Urothelium cell line (cell line): ENCODE measurements at places on chromosomes 7 and 10.

DNA sequence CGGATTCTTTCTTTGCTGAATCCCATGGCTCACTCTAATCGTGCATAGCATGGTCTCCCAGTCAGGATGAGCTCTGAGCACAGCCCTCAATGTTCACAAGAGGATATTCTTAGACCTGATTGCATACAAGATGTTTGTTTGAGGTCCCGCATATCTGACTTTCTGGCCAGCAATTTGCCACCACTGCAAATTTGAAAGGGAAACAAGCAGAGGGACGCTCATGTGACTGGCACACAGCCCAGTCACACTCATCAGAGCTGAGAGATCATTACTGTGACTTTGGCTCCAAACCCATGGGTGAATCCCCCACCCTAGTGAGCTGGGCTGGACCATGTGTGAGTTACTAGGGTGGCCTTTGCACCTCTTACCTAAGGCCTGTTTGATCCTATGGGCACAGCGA is 9.9 kb downstream of the TAS2R41 start:
- DNase-seq = no peak

DNA sequence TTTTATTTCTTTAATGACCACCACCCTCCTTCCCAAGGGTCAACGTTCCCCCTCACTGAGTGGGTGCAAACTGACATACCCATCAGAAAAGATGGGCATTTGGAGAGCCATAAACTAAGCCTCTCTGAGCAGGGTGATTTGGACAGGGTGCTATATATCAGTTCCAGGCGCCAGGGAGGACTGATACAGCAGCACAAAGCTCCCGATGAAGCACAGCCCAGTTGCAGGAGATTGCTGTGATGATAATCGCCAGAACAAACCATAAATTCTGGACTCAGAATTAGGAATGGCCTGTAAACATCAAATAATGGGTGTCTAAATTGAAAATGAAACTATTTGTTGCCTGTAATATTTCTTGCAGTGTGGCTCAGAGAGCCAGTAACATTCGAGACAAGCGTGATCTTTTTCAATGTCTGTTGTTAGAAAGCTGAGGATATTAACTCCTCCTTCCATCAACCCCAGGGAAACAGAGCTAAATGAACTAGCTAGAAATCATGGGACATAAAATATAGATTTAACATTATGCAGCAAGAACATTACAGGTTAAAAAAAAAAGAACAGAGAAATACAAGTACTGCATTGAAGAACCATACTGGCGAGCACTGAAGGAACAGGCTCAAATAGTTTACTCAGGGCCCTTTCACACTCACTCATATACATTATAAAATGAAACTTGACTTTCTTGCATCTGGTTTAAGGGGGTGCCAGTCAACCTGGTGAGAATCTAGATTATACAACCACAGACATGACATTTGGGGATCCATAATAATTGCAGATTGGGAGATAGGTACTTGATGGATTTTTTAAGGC is 137.5 kb upstream of the LRRTM3 start:
- DNase-seq = no peak

GRCh38 chr7:2954433-2954853 is 89.2 kb downstream of the CARD11 start:
- DNase-seq = no peak

- DNase-seq = no peak
Observed at GRCh38 chr7:129796186-129796775, 156.5 kb downstream of the UBE2H start.

- DNase-seq = no peak
Observed at GRCh38 chr7:123143252-123144006, 56.3 kb downstream of the SLC13A1 start.
